ENCODE measurements at places on chromosomes 4 and X.

DNA sequence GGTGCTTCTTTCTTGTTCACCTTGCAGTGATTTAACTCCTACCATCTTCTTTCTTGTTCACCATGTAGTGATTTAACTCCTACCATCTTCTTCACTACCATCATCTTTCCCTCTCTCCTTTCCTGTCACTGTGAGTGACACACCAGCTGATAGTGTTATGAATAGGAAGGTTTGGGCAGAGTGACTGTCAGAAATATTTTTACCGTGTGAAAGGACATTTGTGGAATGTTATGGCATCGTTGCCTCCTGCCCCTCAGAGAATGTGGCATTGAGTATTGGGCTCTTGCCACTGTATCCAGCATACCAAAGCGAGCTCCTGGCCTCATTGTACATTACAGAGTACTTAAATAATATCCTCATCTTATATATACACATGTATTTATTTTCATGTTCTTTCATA, 90.8 kb upstream of the AMOT start:
- DNase-seq: no peak

DNA sequence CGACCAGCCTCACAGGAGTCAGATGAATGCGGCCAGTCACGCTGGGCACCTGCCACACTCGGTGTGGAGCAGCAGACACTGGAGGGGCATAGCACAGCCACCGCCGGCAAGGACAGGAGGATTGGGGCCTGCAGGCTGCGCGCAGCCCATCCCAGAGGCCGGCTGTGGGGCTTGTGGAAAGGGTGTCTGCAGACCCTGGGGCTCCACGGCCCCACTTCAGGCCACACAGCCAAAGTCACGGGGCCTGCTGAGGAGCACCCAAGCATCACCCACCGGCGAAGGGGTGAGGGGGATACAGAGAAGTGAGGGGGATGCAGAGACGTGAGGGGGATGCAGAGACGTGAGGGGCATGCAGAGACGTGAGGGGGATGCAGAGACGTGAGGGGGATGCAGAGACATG, 70.1 kb downstream of the FAM53A start:
- DNase-seq: no peak

DNA sequence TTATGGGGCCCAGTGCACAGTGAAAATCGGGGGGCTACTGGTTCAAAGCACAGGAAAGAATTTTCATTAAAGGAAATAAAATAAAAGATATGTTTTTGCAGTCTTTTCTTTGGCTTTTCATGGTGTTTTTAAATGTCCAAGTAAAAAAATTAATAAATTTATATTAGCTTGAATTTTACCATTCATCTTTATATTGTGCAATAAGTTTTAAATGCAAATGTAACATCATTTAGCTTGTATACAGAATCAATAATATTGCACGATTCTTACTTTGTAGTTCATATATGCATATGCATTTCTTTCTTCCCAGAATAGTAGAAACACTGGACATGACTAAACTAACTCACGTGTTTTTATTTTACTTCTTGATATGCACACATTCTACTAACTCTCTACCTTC, 31.0 kb downstream of the AREG start:
- no peak for DNase-seq

DNA sequence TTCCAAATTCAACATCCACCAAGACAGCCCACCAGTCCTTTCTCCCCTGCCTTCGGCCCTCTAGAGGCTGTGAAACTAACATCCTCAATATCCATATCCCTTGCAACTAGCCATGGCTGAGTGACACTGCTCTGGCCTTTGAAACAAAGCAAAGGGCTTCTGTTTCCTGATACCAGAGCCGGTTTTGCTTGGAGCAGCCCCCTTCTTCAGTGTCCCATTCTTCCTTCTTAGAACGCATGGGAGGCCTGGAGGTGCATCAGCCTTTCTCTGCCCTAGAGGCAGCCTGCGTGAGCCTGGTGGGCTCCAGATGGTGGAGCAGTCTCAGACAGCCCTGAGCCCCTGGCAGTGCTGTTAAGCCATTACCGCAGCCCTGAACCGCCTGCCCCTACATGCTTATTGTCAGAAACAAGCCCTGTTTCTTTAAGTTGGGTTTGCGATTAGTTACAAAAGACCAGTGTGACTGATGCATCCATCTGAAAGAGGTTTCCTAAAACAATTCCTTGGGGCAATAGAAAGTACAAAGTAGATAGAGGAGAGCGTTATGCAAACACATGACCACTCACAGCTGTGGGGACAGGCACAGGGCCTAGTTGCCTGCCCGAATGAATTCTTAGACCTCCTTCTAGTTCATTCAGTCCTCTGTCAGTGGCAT, 74.1 kb downstream of the EVC start:
- no peak for DNase-seq

DNA sequence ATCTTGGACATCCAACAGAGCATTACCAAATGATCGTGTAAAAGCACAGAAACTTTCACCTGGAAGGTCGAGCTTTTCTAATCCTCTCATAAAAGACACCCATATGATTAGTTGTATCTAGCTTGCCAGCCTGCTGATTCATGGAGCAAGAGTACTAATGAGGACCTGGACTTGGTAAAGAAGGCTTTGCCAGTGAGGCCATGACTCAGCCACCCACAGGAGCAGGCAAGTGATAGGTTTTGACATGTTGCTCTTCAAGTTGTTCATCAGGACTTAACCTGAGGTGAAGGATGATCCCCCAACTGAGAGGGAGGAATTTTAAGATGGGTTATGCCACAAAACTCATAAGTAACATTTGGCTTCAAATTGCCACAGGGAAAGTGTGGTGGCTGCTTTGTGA, 24.7 kb upstream of the EPGN start:
- no peak for DNase-seq

DNA sequence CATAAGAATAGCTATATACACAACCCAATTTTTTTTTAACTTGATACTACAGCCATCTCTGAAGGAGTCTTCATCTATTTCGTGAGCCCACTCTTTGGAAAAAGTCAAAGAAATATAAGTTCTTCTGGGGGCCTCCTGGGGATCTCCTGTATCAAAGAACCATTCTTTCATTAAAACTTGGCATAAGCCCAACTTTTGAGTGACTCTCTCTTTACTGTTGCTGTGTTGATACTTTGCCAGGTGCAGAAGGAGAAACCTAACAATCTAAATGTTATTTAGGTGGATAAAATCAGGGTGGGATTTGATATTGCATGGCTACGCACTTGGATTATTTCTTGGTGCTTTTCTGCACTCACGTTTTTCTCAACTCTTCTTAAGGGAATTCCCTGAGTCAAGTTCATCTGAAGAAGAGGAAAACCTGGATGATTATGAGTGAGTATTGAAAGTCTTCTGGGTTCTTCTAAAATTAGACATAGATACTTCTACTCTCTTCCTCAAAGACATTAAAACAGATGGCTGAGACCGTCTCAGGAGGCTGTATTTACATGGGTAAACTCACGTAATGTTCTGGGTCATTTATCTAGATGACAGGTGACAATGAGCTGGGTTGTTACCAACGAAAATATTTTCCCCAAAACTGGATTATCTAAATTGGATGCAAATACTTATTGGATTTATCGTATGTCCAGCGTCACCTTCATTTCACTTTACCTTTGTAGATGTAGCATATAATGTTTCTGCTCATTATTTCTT, 25.2 kb downstream of the BMX start:
- DNase-seq: no peak

- no peak for DNase-seq
Measured at GRCh38 chr4:109574443-109574850, 14.4 kb downstream of the MCUB start.

- no peak for DNase-seq
Measured at GRCh38 chrX:26778320-26778888, 562.4 kb downstream of the MAGEB5 start.

GRCh38 chr4:56665781-56666180, 15.3 kb downstream of the HOPX start:
- no peak for DNase-seq

DNA sequence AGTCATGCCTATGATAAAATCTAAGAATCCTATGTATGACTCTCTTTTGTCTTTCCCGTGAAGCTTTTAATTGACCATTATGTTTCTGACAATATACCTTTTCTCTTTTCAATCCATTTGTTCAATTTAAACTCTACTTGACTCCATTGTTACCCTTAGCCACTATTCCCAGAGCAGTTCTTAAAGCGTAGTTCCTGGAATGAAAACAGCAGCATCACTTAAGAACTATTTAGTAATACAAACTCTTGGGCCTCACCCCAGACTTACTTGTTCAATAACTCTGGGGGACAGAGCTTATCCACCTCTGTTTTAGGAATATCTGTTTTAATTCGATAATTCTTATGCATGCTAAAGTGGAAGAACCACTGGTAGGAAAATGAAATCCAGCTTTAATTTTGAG, 358.4 kb downstream of the PRR32 start:
- no peak for DNase-seq

- DNase-seq: no peak
Measured at GRCh38 chr4:101291198-101291597, 56.1 kb downstream of the PPP3CA start.

DNA sequence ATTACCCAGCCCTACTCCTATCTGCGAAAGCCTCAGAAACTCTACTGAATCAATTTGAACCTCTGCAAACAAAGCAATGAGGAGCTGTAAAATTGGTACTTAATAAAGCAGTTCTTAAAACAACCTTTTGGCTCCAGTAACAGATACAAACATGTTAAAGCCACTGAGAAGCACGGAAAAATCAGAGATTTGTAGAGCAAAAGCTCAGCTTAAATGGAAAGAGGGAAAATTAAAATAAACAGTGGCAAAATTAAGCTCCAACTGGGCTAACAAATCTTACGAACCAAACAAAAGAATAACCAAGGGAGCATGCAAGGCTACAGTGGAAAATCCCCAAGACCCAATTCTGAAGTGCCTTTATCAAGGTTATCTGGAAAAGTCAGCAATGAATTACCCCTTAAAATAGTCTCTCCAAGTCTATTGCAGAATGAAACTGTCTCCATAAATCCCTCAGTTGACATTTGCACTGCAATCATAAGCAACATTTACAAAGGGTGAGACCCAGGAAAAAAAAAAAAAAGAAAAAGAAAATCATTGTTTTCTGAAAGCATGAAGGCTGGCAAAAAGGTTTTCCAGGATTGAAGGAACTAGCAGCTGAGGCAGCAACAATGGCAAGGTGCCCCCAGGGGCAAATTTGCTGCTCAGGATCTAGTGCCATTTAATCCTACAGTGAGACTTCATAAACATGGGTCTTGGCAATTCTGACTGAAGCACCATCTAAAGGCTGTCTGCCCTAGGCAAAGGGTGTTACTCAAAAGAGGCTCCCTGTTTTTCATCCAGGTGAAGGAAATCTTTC, 40.1 kb downstream of the USP46 start:
- no peak for DNase-seq

DNA sequence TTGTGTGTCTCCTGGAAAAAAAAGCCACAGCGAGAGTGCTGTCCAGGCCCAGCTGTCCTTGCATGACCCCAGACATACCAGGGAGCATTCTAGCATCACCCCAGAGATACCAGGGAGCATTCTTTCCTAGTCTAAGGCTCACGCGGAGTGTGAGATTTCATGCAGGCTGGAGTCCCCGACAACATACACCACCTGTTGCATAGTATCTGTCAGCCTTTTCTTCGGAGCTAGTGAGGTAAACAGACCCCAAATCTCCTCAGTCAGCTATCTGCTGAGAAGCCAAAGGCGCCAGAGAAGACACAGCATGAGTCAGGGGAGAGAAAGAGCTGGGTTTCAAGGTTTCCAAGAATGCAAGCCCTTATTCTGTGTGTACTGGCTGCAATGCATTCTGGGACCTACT, 23.1 kb upstream of the ZXDA start:
- DNase-seq: no peak

DNA sequence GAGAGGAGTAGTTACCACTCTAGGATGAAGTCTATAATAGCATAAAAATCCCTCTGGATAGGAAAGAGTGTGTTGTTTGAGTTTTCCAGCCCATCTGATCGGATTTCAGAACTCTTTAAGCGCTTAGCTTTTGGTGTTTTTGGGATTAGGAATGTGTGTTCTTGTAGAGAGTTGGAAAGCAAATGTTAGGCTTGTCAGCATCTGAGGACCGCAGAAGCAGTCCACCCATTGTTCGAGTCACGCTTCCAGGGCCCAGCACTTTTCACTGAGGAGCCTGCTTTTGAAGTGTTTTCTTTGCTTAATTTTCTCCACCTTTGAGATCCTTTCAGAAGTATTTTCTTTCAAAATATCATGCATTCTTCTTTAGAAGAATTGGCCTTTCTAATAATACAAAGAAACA, 306.2 kb downstream of the TENM3 start:
- DNase-seq: no peak

GRCh38 chr4:9999956-10000561, 21.2 kb downstream of the SLC2A9 start:
- no peak for DNase-seq

GRCh38 chrX:22577181-22577580, 304.5 kb downstream of the CBLL2 start:
- DNase-seq: no peak

DNA sequence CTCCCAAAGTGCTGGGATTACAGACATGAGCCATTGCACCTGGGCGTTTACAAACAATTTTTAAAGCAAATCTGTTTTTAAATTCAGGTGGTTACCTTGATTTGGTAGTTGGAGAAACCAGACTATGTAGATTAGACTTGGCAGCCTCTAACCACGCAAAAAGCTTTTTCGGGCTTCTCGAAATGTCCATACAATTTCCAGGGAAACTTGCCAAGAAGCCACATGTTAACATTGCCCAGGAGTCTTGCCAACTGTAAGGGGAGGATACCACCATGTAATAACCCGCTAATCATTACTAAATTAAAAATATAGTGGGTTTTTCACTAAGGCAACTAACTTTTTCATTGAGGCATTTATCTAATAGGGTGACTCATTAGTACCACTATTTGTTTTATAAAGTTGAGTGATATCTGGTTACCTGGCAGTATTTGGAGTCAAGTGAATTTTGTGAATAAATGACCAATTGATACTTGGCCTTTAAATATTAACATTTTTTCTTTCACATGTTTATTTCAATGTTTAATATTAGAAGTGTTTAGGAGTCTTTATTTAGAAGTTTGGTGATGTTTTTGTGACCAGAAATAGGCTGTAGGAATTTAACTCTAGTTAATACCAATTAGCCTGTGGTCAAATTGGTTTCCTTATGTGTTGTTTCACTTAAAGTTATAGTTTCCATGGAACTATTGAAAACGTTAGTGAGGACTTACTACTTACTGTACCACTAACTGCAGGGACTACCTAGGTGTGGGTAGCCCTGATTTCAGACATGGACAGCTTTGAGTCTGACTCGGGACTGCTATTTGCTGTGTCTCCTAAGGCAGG, 61.3 kb downstream of the CLDN34 start:
- DNase-seq: no peak

DNA sequence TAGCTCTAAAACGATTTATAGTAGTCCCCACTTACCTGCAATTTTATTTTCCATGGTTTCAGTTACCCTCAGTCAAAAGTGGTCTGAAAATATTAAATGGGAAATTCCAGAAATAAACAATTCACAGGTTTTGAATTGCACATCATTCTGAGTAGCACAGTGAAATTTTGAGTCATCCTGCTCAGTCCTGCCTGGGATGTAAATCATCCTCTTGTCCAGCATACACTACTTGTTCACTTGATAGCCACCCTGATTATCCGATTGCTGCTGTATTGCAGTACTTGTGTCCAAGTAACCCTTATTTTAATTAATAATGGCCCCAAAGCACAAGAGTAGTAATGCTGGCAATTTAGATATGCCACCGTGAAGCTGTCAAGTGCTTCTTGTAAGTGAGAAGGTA, 23.5 kb upstream of the BDH2 start:
- DNase-seq: no peak
